ENCODE measurements at places on chromosomes 3 and 15.

DNA sequence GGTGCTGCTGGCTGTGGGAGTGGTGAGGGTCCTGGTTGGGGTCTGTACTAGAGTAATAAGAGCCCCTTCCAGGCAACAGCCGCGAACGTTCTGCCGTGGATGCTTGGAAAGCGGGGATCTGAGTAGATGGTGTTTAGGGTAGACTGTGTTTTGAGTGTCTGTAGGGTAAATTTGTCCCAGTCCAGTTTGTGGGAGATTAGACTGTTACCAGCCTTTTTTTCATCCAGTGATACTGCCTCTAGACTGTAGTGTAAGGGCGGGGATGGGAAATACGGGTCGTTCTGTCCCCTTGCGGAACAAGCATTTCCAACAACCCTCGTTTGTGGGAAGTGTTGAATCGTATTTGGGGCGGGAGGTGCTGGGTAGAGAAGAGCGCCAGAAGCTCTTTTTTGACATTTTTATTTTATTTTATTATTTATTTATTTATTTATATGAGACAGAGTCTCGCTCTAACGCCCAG lies 424 bp downstream of the HAUS2 start:
- DNase-seq: no peak

DNA sequence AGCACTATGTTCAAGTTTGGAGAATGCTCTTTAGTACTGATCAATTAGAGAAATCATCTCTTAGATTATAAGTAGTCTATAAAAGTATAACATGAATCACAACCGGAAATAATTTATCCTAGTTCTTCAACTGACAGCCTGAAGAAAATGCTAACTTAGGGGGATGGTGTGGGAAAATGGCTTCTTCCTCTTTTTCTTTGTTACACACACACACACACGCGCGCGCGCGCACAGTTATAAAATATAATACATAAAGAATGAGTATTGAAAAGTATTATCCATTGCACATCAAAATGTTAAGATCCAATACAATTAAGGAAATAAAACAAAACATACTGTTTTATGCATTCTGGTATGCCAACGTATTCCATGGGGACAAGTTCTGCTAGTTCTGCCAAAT lies 11.2 kb upstream of the GTF2A2 start:
- no peak for DNase-seq

DNA sequence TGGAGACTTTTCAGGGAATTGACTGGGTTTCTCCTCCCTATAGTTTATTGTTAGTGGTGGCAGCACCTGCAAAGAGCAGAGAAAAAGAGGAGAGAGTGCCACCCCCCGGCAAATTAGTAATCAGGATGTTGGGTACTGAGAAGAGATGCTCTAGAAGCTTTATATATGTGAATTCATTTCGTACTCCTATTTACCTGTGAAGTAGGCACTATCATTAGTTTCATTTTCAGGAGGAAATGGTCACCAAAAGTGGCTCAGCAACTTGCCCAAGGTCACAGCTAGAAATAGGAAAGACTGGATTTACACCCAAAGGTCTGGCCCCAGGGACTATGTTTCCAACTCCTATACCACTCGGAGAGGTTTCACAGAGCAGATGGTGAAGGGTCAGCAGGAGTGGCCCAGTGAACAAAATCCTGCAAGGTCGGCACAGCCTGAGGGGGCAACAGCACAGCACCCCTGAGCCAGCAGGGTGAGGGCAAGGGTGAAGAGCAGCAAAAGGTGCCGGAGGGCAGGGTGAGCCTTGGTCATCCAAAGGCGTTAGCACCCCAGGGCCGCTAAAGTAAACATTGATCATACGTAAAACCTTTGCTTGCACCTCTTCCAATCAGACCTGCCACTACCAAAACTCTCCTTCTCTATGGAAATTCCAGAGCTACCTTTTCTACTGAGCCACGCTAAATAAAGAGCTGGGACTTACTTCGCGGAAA lies 23.6 kb downstream of the VGLL4 start:
- DNase-seq: no peak

GRCh38 chr15:92883163-92883875 lies 16.8 kb upstream of the CHD2 start:
- peak; percentile 26 for DNase-seq

DNA sequence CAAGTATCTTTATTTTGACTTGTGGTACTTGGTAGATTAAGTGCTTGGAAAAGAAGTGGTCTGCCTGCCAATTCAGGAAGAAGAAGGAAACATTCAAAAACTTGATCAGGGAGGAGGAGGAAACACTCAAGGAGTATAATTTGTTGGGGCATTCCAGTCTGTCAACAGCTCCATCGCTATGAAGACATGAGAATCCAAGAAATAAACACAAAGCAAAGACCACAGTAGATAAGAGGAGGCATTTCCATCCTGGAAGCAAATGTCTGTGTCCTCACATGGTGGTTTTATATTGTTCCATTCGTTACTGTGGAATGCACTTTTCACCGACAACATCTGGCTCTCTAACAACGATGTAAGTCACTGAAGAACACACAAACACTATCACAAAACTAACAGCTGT lies 176.1 kb upstream of the FRMD4B start:
- DNase-seq: no peak

DNA sequence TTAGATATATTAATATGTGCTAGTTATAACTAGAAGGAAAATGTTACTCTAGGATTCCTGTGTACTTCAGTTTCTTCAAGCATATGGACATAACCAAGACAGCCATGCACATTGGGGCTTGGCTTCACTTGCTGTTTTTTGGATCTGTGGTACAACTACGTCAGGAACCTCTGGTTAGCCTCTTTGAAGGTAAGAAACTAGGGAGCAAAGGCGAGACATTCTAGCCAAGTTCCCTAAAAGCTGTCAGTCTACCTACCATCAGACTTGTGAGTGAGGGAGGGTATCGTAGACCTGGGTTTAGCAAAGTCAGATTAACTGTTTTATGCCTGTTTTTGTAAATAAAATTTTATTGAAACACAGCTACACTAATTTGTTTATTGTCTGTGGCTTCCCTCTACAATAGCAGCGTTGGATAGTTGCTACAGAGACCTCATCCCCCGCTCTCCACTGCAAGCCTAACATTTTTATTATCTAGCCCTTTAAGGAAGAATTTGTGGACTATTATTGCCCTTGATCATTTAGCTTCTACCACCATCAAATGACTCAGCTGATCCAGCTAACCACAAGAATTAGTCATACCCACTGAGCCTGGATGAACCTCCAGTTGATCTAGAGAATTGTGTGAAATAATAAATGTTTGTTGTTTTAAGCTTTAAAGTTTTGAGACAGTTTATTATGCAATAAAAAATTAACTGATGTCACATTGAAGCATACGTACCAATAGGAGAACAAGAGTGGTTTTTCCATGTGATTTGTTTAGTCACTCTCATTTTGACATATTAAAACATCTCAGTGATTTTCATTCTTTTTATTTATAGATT lies 58.1 kb downstream of the RSRC1 start:
- no peak for DNase-seq

- DNase-seq: no peak
Measured at GRCh38 chr3:67154429-67154828, 156.3 kb downstream of the KBTBD8 start.

- DNase-seq: peak; percentile 88
Measured at GRCh38 chr15:69452692-69453521, at the start of gene RPLP1. Gene RPLP1, plus strand, starts transcription at chr15:69452818. Its CDS starts 131 bp downstream, at chr15:69452949.

- no peak for DNase-seq
Measured at GRCh38 chr15:41394924-41395323, 7.4 kb downstream of the NDUFAF1 start.

- no peak for DNase-seq
Measured at GRCh38 chr15:25882466-25882865, 19.3 kb upstream of the ATP10A start.

DNA sequence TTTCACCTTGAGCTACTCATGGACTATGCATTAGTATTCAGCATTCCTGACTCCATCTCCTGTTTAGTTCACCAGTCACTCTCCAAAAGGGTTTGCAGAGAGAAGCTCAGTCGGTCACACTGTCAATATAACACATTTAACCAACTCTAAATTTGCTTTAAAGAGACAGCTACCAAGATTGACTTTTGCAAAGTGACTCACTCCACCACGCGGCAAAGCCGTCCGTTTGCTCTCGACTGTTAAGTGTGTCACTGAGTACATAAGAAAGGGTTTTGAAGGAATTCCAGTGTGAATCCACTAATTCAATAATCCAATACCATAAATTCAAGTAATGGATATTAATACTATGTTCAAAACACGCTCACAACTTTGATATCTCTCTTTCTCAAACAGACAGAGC lies 1006.7 kb upstream of the NR2F2 start:
- DNase-seq: no peak
